ENCODE measurements at places on chromosomes 5 and 9.

- DNase-seq, result no peak
Measured at GRCh38 chr5:168477060-168477459, 9.2 kb upstream of the RARS1 start.

DNA sequence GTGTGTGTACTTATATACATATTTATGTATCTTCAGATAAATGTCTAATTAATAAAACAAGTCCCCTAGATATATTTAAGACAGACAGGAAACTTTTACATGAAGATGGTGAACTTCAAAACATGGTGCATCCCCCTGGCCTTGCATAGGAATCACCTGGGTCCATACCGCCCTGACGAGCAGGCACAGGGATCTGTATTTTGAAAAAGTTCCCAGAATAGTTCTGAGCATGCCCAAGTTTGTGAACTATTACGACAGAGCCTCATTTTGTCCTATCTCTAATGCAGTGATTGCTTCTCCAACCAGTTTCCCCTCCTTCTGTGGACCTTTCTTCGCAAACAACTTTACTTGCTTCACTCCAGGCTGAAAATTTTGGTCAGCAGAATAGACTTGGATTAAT lies 98.1 kb downstream of the APBA1 start:
- DNase-seq, result no peak

GRCh38 chr5:172477466-172477865 lies 23.1 kb upstream of the SH3PXD2B start:
- DNase-seq, result no peak

GRCh38 chr9:20603524-20604268 lies 18.6 kb downstream of the MLLT3 start:
- DNase-seq, result no peak

DNA sequence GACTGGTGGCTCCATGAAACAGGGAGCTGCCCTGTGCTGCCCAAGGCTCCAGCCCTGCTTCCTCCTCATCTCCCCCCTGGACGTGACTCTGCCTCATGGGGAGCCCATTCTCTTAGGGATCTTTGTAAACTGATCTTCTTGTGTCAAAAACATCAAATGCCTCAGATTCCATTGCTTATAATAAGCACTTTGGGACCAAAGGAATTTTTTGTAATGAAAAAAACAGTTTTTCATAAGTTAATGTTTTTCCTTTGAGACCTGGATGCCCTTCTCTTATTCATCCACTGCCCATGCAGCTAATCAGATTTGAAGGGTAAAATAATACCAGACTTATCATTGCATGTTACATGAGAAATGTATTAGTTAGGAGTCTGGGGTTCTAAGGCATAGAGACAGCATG lies 41.7 kb downstream of the PALM2AKAP2 start:
- no peak for DNase-seq

- DNase-seq, result no peak
Measured at GRCh38 chr9:215631-216155, 1.0 kb downstream of the DOCK8 start.

DNA sequence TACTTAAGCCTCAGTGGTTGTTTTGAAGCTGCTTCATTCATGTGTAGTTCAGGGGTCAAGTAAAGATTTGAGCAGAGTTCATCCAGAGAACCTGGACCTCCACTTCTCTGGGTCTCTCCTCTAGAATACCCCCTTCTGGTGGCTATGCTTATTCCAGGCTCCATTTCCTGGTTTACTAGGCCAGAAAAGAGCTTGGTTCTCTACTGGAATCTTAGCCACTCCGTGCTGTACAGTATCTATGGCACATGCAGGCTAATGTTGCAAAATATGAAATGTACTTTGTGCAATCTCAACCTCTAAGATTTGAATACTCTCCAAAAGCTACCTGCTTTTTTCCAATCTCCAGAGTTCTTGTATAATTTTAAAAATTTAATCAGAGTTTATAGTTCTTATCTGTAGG lies 17.4 kb upstream of the ZCCHC9 start:
- DNase-seq, result no peak

DNA sequence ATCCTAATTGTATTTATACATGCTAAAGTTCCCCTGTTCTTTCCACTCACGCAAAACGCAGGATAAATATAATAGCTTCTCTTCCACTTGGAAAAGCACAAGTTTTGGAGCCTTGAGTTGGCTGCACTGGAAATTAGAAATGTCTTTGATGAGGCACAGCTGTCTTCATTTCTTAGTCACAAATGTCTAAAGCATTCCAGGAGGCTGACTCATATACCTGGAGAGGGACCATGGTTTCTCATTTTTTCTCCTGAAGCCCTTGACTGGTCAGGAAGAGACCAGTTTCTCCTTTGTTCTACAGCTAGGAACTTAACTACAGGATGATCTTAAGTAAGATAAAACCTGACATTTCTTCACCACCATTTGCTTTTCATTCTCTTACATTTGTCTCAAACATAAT lies 16.2 kb downstream of the MTX3 start:
- DNase-seq, result no peak

DNA sequence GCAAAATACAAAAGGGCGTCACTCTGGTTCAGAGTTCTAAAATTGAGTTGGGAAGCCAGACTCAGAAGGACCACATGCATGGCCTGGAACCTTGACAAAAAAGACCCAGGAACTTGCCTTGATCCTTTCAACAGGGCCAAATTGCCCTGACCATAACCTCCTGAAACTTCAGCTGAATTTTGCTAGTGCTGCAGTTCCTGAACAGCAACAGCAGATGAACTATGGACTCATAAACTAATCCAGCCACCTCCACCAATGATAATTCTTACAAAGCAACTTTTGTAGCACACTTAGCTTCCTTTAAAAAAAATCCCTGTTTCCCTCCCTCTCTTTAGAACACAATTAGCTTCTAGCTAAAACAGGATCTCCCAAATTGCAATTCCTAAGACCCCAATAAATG lies 155.9 kb downstream of the MAT2B start:
- DNase-seq, result no peak

DNA sequence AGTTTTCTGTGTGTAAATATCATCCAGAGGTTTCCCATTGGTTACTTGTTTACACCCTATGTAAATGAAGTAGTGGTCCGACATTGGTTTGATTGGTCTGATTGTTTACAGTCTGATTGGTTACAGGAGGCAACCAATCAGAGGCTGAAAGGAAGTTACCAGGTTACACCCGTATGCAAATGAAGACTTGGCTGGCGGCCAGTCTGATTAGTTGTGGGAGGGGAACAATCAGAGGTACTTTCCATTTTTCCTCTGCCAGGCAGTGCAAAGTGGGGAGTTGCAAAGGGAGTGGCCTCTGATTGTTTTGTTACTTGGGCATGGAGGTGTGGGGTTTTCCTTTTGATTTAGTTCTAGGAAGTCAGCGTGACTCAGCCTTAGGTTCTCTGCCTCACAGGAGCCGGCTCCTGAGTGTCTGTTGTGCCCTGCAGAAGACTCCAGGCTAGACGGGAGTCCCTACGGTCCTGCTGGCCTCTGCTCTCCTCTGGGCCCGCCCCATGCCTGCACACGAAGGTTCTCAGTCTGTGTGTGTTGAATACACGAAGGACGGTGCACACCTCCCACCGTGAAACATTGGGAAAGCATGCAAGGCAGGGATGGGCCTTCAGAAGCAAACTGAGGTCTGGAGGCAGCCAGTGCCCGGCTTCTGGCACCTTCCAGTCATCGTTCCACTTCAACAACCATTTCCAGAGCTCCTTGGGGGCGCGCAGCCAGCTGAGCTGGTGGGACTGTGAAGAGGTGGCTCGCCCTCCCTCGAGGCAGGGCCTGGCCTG lies 42.9 kb downstream of the OLFM1 start:
- no peak for DNase-seq

DNA sequence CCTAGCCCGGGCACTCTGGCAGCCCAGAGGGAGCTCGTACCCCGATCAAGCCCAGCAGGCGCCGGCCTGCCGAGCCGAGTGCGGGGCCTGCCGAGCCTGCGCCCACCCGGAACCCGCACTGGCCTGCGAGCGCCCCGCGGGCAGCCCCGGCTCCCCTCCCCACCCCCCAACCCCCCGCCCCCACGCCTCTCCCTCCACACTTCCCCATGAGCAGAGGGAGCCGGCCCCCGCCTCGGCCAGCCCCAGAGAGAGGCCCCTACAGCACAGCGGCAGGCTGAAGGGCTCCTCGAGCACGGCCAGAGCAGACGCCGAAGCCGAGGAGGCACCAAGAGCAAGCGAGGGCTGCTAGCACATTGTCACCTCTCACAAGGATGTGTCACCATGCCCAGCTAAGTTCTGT lies 36.2 kb upstream of the CCDC180 start:
- no peak for DNase-seq

DNA sequence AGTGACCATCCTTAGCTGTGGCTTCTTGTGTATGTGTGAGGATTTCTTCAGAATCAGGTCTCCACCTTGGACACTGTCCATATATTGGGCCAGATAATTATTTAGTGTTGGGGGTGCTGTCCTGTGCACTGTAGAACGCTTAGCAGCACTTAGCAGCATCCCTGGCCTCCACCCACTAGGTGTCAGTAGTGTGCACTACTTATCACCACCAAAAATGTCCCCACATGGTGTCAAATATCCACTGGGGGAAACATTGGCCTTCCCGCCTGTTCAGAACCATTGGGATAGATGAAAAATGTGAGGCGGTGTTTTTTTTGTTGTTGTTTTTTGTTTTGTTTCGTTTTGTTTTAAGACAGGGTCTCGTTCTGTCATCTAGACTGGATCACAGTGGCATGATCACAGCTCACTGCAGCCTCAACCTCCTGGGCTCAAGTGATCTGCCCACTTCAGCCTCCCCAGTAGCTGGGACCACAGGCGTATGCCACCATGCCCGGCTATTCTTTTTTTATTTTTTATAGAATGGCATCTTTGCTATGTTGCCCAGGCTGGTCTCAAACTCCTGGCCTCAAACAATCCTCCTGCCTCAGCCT lies 67.7 kb downstream of the TENT4A start:
- DNase-seq, result no peak

- no peak for DNase-seq
Measured at GRCh38 chr5:171102877-171103610, 206.0 kb upstream of the TLX3 start.

DNA sequence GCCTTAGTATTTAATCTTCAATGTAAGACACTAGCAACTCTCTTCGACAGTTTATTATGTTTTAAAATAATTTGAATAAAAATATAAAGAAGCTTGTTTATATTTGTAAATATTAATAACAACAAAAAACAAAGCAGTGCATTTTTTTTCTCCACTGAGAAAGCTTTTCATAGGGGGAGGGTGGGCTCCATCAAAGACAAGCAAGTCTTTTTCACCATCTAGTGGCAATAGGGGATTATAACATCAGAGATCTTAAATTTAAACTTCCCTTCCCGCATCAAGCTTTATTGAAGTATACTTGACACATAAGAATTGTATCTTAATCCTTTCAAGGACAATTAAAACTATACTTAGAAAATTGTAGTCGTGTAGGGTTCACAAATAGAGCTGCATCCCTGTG lies 9.3 kb upstream of the OR13F1 start:
- no peak for DNase-seq

GRCh38 chr9:136367296-136368145 lies 4.0 kb upstream of the DNLZ start:
- DNase-seq, result no peak

DNA sequence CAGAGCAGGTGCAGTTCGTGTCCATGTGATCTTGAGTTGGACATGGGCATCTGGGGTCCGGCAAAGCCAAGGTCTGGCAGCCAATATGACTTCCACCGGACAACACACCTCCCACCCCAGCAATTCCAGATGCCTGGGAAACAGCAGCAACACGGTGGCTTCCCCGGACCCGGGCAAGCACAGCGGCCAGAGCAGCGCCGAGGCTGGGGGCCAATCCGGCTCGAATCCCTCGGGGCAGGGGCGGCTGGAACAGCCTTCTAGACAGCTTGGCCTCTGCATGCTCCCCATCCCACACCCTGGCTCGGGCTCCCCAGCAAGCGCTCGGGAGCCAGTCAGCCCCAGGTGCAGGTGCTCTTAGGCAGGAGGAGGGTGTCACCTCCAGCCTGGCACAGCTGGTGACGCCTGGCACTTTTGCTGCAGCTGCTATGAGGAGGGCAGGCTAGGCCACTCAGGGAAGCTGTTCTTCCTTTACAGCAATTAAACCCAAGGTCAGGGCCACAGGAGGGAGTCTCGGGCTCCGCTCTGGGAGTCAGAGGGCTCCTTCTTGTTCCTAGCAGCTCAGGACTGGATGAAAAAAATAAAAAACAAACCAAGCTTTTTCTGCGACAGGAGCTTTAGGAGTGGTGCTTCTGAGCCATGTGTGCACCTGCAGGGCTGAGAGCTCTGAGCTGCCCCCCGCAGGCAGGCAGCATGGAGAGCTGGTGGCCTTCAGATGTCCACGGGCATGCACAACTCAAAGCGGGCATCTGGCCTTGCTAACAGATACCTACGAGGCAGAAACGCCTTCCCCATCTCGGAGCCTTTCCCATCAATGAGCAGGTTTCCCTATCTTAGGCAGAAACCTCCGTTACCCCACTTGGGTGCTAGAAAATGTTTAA lies 28.2 kb downstream of the DBH start:
- peak; percentile 75 for DNase-seq

GRCh38 chr5:142219146-142219545 lies 105.7 kb downstream of the SPRY4 start:
- no peak for DNase-seq

GRCh38 chr9:97860451-97861147 lies 7.6 kb downstream of the FOXE1 start:
- no peak for DNase-seq

DNA sequence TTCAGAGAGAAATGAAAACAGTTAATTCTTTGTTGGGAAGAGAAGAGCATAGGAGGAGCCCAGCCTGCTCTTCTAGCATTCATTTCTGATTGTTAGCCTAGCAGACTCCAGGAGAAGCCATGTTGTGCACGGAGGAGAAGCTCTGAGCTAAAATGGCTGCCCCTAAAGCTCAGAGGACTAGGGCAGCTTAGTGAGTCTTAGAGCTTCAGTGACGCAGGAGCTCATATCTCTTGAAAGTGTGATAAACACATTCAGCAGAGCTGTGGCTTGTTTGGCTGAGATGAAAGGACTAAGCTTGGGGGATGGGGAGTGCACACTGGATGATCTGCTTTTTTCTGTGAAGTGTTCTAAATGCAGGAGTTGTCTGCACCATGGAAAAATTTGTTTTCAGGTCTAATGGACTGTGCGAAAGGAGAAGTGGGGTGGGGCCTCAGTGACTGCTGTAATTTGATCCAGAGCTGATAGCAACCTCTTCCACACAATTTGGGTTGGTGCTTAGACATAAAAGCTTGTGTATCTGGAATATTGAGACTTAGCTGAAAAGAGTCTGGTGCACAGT lies 58.5 kb downstream of the ZNF462 start:
- DNase-seq, result peak; percentile 50

DNA sequence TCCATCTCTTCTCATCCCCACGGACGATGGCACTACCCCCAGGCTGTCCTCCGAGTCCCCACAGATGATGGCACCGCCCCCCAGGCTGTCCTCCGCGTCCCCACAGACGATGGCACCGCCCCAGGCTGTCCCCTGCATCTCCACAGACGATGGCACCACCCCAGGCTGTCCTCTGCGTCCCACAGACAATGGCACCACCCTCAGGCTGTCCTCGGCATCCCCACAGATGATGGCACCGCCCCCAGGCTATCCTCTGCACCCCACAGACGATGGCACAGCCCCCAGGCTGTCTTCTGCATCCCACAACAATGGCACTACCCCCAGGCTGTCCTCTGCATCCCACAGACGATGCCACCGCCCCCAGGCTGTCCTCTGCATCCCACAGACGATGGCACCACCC lies 57.4 kb upstream of the PTCH1 start:
- DNase-seq, result no peak

GRCh38 chr5:135437796-135438560 lies 9.2 kb downstream of the DCANP1 start:
- no peak for DNase-seq

- DNase-seq, result no peak
Measured at GRCh38 chr9:27528886-27529315, 713 bp downstream of the MOB3B start.
